ENCODE measurements at places on chromosomes 13 and 19.
A peak's percentile ranks its signal among the peaks of the same experiment; 100 is the strongest.

DNA sequence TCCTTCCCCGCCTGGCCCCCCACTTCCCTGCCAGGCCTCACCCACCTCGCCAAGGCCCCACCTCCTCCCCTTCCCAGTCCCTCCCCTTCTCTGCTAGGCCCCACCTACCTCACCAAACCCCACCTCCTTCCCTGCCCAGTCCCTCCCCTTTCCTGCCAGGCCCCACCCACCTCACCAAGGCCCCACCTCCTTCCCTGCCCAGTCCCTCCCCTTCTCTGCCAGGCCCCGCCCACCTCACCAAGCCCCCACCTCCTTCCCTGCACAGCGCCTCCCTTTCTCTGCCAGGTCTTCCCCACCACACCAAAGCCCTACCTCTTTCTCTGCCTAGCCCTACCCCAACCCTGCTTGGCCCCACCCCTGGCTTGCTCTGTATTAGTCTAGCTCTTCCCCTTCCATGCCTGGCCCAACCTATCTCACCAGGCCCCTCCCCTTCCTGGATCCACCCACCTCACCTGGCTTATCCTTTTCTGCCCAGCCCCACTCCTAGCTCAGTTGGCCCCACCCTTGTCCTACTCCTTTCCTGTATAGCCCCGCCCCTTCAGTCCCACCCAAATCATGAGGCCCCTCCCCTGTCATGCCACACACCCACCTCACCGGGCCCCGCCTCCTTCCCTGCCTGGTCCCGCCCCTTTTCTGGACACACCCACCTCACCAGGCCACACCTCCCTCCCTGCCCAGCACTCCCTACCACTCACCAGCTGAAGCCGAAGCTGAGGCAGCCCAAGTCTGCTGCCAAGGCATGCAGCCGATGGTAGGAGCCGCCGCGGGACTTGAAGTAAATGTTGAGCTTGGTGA, 16.2 kb downstream of the CERS1 start:
- DNase-seq: no peak

- no peak for DNase-seq
Measured at GRCh38 chr13:81018936-81019335, 678.0 kb upstream of the SPRY2 start.

- DNase-seq: no peak
Measured at GRCh38 chr13:53848366-53848961, 819.9 kb downstream of the OLFM4 start.

DNA sequence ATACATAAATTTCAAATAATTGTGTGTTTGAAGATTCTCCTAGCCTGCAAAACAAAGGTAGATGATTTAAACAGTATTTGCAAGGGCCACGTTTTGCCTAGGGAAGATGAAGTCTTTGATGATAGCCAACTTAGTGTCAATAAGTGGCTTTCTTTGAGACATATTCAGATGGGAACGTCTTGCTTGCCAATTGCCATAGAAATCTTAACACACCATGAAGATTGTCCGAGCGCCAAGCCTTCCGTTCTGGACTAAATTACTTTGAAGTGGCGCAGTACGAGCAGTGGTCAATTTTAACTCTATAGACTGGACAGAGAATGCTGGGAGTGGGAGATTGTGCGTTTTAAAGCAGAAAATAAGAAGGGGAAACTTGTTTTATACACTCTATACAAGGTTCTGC, 9.9 kb downstream of the ZIC5 start:
- no peak for DNase-seq

DNA sequence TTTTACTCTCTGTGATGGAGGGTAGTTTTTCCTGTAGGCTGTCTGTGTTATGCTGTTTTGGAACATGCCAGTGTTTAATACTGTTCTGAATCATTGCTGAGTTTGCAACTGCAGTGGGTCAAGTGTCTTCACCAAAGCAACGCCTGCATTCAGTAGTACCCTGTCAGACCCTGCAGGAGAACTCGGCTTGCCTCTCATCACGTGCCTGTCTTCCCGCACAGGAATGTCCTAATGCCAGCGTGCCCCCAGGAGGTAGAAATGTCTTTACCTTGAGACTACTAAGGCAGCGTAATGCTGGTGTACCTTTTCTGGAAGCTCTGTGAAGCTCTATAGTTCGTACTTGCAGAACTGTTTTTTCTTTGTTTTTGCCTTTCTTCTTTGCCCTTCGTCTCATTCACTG, 42.3 kb downstream of the POLR1D start:
- no peak for DNase-seq

GRCh38 chr19:41691268-41691970, 3.3 kb upstream of the CEACAM7 start:
- DNase-seq: no peak

DNA sequence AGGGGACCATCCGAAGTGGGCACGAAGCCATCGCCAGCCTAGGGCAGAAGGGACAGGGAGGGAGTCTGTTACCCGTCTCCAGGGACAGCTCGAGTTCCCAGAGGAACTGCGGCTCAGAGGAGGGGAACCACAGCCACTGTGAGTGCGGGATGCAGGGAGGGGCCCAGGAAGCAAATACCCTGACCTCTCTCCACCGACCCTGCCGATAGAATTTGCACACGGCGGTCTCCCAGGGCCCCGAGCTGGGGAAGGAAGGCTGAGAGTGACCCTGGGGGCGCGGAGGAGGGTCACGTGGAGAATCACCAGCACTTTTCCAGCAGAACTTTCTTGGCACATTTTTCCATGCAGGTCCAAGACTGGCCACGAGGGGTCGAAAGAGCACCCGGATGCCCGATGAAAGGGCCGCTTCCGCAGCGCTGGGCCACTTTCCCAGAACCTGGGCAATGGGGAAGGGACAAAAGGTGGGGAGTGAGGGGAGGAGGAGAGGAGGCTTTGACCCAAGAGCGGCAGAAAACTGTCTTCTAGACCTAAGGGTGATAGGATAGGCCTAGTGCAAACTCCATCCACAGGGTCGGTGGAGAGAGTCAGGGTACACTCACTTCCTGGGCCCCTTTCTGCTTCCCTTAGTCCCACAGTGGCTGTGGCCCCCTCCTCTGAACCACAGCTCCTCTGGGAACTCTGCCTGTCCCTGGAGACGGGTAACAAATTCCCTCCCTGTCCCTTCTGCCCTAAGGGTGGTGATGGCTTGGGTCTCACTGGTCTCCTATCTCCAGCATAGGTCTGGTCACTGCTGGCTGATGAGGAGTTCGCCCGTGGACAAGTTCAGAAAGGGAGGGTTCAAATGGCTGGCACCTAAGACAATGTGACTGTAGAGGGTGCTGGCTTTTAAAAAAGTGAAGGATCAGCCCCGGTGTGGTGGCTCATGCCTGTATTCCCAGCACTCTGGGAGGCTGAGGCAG, 5.3 kb upstream of the GPR4 start:
- DNase-seq: peak; percentile 59

DNA sequence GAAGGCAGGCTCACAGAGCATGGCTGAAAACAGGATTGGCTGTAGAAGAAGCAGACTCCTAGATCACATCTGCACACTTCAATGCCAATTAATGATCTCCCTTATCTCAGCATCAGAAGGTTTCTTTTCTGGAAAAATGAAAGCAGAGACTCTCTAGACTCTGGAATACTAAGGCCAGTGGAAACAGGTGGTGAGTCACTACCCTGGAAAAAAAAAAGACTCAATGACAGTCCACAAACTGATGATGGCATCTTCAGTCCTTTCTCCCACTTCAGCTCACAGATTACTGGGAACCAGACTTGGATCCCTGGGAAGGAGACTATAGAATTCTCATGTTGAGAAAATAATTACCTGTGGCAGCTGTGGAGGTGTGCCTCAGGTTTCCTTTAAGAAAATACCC, 47.5 kb upstream of the MBNL2 start:
- DNase-seq: no peak

DNA sequence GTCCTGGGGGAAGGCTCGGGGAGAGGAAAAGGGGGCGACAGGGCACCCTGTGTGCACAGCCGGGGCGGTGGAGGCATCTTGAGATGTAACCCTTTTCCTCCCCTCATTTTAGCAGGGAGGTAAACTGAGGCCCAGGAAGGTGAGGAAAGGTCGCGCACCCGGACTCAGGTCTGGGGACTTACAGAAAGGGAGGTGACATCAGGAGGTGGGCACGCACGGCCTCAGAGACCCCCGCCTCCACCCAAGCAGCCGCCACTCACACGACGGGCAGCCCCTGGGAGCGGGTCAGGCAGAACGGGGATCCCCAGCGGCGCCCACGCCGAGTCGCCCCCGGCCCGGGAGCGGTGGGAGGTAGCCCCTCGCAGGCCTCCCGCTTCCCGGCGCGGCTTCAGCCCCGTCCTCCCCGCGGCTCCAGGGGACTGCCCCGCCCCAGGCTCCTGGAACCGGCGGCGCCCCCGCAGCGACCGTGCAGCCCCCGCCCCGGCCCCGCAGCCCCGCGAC, 477 bp downstream of the PIP5K1C start:
- DNase-seq: no peak

- DNase-seq: no peak
Measured at GRCh38 chr13:78593652-78594455, 9.5 kb downstream of the POU4F1 start.

GRCh38 chr13:95418946-95419345, 117.7 kb upstream of the ABCC4 start:
- no peak for DNase-seq

- DNase-seq: no peak
Measured at GRCh38 chr13:44402899-44403445, 29.3 kb downstream of the SERP2 start.

- no peak for DNase-seq
Measured at GRCh38 chr13:23392925-23393645, 40.4 kb downstream of the SACS start.

DNA sequence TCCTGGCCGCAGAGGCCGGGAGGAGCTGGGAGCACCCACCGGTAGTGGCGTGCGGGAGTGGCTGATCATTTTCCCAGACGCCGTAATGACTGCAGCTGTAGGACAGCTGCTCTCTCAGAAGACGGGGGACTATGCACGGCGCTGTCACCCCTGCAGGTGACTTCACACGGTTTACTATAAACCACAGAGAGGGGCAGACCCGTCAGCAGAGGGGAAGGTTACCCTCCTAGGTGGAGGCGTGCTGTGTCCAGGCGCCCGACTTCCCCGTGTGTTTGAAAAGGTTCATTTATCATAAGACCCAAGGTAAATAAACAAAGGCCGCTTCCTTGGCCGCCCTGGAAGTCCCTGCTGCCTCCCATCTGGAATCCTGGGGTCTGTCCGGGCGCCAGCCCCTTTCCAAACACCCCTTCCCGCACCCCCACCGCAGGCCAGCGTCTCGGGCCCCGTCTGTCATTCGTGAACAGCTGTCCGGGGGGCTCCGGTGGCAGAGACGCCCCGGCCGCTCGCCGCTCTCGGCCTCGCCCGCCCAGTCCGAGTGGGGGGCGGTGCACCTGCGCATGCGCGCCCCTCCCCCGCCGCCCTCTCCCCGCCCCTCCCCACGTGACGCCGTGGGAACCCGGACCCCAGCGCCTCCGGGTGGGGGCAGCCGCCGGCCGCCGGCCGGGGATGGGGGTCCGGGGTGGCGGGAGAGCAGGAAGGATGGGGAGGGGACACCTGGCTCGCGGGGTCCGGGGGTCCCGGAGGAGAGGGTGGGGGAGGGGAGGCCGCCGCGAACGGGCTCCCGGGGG, 915 bp downstream of the SHC2 start:
- peak; percentile 52 for DNase-seq

- no peak for DNase-seq
Measured at GRCh38 chr13:106036870-106037269, 498.6 kb downstream of the EFNB2 start.

- DNase-seq: no peak
Measured at GRCh38 chr13:83450591-83450990, 431.7 kb downstream of the SLITRK1 start.

DNA sequence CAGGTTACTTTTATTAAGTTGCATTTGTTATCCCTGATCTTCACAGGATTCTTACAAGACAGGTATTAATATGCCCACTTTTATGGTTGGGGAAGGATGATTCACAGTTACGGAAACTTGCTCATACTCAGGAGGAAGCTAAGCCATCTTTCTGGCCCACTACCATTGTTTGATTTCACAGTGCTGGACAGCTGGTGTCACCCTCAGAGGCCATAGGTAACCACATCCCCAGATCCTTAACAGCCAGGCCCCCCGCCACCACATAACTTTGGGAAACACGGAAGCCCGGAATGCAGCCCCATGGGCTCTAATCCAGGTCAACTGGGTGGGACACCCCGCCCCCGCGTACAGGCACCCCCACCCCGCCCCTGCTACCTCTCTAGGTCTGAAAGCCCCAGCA, 119.7 kb downstream of the IRS2 start:
- no peak for DNase-seq

DNA sequence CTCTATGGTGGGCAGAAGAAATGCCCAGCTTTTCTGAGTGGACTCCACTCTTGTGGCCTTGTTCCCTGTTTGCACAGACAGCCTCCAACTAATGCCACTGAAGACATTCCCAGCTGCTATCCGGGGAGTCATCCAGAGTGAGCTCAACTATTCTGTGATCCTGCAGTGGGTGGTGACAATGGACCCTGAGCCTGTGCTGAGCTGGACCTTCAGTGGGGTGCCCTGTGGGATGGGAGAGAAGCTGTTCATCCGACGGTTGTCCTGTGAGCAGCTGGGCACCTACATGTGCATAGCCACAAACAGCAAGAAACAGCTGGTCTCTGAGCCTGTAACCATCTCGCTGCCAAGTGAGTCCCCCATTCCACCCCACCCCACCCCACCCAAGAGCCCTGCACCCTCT, 10.3 kb downstream of the IGSF23 start:
- no peak for DNase-seq

- DNase-seq: no peak
Measured at GRCh38 chr13:42876887-42877545, 95.6 kb downstream of the FAM216B start.

DNA sequence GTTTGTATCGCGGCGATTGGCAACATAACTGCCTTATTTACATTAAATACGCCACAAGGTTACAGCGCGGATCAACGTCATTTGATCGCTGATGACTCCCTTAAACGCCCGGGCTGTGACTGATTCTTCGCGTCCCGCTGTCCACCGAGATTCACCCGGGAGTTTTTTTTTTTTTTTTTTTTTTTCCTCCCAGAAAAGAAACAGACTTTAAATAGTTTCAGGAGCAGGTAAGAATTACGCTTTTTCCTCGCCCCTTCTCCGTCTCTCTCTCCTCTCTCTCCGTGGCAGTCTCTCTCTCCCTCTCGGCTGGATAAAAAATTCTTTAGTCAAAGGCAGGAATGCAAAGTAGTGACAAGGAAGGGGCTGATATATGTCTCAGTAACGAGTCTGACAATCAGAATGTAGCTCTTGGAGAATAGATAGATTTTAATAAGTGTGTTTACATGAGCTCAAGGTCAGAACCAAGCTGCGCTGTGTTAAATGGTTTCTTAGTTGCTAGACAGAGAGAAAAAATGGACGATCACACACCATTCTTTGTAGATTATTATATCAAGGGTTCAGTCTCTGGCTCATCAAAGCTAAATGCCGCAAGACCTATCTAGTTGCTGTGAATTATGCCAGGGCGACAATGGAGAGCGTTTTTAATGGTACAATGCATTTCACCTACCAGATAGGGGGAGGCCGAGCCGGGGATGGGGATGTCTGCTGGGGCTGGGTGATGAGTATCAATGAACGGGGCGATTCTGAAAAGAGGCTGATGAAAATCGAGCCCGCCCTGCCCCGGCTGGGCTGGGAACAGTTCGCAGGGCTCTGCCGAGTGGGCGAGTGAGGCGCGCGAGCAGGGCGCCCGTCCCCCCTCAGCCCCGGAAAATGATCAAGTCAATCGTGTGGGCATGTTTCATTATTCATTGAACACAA, 147.2 kb upstream of the ZNF536 start:
- DNase-seq: no peak

All from SHP77 treated with DMSO at 0.1 percent for 48 hours (cell line).